ENCODE measurements at places on chromosomes 11 and 22. TPM values are rescaled to one million over a fixed set of nuclear protein-coding genes. Genes with fewer than 3 reads are reported as not detected.

The KREMEN1 gene
- 12.5 TPM for total RNA-seq

The LINC01488 gene
- not detected for total RNA-seq

The GRAP2 gene
- 1.9 TPM for total RNA-seq

The GUCY1A2 gene
- 1.5 TPM for total RNA-seq

The RFPL2 gene
- not detected for total RNA-seq

The LRRC55 gene
- total RNA-seq, result 0.12 TPM

All from gastroesophageal sphincter (tissue), 4 donors.